ENCODE measurements at places on chromosomes 1 and 21.

GRCh38 chr1:174939775-174940545, 59.8 kb upstream of the CACYBP start:
- DNase-seq = no peak

DNA sequence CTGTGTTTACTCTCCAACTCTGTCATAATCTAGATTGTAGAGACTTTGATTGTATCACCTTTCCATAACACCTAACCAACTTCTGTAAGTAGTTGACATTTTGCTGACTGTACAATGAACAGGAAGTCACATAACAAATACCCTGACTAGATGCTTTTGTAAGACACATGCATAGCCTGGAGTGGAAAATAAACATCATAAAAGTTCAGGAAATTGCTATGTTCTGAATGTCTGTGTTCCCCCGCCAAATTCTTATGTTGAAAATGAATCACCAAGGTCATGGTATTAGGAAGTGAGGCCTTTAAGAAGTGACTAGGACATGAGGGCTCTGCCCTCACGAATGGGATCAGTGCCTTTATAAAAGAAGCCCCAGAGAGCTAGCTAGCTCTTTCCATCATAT, 40.4 kb upstream of the ZSWIM5 start:
- no peak for DNase-seq

- DNase-seq = no peak
Measured at GRCh38 chr1:30060738-30061137, 662.6 kb downstream of the MATN1 start.

- no peak for DNase-seq
Measured at GRCh38 chr1:68293122-68293521, 60.8 kb upstream of the WLS start.

- DNase-seq = no peak
Measured at GRCh38 chr21:43836616-43837015, 28.4 kb upstream of the AGPAT3 start.
